ENCODE measurements at places on chromosomes 11 and 22.

DNA sequence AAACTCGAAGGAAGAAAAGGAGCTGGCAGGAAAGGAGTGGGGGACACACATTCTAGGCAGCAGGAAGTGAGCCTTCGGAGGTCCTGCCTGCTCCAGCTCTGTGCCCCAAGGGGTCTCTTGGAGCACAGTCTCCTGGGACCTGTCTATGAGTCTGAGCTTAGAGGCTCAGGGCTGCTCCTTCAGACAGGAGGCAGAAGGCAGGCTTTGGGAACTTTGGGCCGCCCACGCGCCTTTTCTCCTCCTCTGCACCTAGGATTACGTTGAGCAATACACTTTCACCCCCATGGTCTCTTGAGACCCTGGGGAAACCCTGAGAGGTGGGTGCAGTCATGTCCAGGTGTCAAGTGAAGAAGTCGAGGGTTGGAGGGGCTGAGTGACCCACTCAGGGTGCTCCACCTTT, 965 bp downstream of the TCN2 start:
- DNase-seq: no peak

DNA sequence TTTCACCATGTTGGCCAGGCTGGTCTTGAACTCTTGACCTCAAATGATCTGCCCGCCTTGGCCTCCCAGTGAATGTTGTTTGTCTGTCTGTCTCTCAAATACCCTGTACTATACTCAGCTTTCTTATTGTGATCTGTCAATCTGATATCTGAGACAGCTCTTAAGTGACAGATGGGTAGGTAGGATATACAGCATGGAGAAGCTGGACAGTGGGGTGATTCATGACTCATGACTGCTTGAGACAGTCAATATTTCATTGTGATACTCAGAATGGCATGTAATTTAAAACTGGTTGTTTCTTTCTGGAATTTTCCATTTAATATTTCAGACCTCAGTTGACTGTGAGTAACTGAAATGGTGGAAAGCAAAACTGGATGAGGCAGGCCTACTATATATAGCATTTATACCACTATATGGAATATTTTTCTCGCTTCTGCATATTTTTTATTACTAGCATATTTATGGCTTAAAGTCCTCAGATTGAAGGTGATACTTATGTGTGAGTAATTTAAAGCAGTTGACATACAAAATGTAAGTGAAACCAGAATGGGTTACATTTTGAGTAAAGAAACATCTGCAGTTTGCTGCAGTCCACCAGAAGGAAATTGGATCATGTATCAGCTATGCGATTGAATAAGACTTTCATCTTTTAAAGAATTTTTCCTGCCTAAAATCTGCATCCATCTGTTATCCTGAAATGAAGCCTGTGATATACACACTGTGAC, 22.3 kb downstream of the ARHGAP42 start:
- DNase-seq: no peak

GRCh38 chr11:114912826-114913225, 234.5 kb downstream of the NXPE2 start:
- no peak for DNase-seq

DNA sequence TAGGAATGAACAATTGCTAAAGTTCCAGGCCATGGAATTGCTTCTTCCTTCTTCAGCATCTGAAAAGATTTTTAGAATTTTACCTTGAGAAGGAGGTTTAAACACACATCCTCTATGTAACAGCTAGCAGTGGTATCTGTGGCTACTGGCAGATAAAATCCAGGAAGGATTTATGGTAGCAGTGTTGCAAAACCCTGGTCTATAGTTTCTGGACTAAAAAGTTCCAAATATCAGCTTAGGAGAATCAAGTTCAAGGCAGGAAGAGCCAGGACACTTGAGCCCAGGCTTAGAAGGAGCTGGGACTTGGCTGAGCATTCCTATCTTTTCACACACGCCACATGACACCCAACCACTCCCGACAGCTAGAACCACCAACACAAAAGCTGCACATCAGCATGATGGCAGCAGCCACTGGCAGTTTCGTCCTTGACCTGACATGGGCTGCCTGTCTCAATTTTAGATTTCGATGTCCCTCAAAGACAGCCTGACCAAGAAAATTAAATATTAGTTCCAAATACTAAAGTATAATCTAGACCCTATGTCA, 14.1 kb downstream of the LARGE2 start:
- DNase-seq: no peak

- no peak for DNase-seq
Measured at GRCh38 chr22:29071261-29072045, 1.4 kb upstream of the KREMEN1 start.

DNA sequence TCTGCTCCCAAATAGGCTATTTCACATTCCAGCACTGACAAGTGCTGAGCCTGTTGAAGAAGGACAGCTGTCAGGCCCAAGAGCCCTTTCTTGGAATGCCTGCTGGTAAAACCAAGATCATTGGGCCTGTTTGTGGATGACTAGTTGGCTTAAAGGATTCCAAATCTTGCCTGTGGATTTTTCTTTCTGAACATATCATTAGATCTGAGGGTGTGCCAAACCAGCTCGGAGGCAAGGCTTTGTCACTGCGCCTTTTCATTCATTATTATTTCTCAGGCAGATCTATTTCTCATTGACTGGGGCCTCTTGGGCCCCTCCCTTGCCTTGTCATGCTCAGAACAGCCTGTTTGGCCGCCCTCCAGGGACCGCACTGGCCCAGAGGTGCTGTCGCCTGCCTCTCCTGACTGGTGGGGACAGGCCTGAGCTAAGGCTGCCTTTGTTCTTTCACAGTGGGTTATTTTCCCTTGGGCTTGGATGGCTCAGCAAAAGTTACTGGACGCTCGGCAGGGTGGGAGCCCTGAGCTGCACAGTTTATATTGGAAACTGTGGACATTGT, 222.7 kb upstream of the SESN3 start:
- no peak for DNase-seq

DNA sequence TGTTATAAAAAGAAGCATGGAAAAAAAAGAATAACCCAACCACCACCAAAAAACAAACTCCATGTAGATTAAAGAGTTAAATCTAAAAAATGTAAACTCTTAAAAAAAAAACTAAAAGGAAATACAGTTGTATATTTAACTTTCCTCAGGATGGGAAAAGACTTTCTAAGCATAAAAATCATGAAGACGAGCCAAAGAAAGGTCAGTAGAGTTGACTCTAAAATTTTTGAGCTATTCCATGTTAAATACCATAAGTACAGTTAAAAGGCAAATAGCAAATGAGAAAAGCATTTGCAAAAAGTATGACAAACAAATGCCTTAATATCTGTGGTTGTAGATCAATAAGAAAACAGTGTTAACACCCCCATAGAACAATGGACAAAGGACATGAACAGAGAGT, 28.0 kb upstream of the C11orf96 start:
- DNase-seq: no peak

DNA sequence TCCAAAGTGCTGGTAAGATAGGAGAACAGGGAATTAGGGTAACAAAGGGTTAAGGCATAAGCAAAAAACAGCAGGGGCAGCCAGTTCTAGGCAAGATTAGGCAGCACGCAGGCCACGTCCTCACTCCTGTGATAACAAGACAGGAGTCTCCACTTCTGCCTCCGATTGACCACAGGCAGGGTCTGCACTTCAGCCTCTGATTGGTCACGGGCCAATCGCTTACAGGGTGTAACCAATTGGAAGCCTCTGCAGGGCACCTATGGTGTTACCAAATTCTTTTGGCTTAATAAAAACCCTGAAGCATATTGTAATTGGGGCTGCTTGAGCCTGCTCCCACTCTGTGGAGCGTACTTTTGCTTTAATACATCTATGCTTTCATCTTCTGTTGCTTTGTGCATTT, 12.2 kb upstream of the GSTP1 start:
- no peak for DNase-seq

GRCh38 chr11:107859459-107860239, 1.1 kb upstream of the SLC35F2 start:
- DNase-seq: no peak

GRCh38 chr11:8947230-8947943, 4.6 kb upstream of the ASCL3 start:
- no peak for DNase-seq

DNA sequence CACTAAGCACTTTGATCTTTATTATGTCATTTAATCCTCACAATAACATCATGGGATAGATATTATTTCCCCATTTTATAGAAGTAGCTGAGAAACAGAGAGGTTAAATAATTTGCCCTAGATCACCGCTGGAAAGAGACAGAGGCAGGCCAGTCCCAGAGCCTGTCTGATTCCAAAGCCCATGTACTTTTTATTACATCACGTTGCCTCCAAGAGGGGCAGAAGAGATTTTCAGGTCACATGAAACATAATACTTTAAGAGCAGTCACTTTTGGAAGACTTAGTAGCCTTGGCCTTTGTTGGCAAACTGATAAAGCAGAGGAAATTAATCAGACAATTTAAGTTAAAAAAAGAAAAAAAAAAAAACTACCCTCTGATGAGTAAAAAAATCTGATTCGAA, 200.2 kb upstream of the ARHGAP20 start:
- DNase-seq: no peak

DNA sequence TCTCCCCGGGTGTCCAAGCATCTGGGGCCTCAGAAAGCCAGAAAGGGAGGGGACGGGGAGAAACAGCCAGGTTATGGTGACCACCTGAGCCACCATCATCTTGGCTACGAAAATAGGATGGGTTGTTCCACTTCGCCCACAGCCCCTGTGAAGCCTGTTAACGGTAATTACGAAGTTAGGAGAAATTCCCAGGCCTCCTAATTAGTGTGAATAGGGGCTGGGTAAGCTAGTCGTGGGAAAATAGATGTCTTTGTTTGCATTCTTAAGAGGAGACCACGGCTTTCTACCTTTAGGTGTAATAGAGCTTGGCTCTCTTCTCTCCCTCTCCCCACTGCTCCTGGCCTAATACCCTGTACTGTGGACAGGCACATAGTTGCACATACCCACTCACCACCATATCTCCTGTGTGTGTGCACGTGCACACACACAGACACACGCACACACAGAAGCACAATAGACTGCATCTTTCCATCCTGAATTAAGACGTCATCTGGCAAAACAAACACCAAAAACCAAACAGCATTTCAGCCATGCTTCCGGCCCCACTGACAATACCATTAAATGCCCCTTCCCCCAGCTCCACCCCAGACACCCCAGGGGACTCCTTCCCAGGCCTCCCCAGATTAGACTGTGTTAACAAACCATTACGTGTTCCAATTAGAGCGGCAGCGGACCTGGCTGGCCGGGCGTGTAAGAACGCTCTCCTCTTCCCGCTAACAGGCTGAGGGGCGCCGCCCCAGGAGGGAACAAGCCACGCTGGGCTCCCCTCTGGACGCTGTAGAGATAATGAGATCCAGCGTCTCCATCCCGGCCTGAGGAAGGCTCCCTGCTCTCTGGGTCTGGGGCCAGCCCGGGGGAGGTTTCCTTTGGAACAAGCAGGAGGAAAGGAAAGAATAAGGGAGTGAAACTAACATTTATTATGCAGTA, 72.8 kb downstream of the TP53I11 start:
- DNase-seq: no peak

DNA sequence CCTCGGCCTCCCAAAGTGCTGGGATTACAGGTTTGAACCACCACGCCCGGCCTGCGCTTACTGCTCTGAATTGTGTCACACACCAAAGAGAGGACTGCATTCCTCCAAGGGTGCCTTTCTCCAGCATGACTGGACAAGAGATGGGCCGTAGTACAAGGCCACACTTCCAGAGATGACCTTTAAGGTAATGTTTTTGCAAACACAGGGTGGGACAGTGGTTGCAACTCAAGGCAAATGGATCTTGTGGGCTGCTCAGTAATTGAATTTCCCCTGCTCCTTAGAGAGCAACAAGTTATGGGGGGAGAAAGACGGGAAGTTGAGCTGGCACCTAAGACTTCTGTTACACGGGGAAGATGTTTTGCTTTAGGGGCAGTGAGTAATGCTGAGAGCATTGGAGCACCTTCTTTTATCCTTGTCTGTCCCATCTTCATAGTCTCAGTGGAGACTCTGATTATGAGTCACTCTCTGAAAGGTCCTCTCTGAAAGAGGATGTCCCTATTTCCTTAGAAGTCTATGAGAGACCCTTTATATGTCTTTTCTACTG, 66.3 kb downstream of the C11orf91 start:
- DNase-seq: no peak

GRCh38 chr11:27716216-27716615, 16.0 kb upstream of the BDNF start:
- DNase-seq: no peak

- DNase-seq: no peak
Measured at GRCh38 chr11:124934862-124935547, 842 bp downstream of the HEPACAM start.

GRCh38 chr11:72446929-72447769, 12.8 kb upstream of the CLPB start:
- DNase-seq: no peak

GRCh38 chr11:2380807-2381350, 3.8 kb downstream of the CD81 start:
- no peak for DNase-seq

- DNase-seq: no peak
Measured at GRCh38 chr11:126336138-126336541, 19.3 kb upstream of the ST3GAL4 start.

DNA sequence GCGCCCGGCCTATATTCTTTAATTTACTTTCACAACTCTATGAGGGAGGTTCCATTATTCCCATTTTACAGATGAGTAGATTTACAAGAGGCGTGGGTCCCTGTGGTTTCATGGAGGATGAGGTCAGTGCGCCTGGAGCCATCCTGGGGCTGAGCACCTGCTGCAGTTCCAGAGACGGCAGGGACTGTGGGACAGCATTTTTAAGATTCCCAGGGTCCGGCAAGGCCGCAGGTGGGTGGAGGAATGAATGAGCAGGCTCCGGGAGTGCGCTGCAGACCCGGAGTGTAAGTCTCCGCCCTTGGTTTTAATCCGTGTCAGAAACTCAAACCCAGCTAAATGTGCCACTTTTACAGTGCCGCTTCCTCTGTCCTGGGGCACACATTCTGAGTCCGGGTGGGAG, 4.1 kb upstream of the CHRM1 start:
- no peak for DNase-seq

GRCh38 chr11:92894197-92894596, 75.3 kb upstream of the MTNR1B start:
- DNase-seq: no peak

GRCh38 chr11:66739983-66740382, 11.0 kb upstream of the SPTBN2 start:
- no peak for DNase-seq

- DNase-seq: no peak
Measured at GRCh38 chr22:22999523-22999922, 70.8 kb upstream of the GNAZ start.

DNA sequence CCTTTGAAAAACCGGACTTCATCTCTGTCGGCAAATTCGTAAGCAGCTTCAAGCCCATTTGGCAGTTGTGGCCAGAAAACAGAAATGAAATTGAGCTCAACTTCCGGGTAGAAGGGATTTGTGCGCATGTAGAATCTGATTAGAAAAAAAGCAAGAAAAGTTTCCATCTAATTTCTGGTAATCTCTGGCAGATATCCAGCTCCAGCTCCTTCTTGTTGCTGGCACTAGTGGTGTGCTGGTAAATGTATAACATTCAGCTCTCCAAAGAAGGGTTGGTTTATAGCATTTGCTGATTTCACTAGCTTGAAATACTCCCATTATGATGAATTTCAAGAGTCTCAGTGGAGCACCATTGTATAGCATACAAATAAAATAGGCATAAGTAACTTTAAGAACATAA, 5.4 kb downstream of the MMP1 start:
- DNase-seq: no peak

- DNase-seq: no peak
Measured at GRCh38 chr11:38136887-38137286, 1538.9 kb upstream of the RAG2 start.

Measured in cortex of kidney (tissue), 1 donor.